ENCODE measurements at places on chromosomes 12 and 14.

- no peak for DNase-seq
Observed at GRCh38 chr14:98498019-98498885, 773.7 kb downstream of the BCL11B start.

DNA sequence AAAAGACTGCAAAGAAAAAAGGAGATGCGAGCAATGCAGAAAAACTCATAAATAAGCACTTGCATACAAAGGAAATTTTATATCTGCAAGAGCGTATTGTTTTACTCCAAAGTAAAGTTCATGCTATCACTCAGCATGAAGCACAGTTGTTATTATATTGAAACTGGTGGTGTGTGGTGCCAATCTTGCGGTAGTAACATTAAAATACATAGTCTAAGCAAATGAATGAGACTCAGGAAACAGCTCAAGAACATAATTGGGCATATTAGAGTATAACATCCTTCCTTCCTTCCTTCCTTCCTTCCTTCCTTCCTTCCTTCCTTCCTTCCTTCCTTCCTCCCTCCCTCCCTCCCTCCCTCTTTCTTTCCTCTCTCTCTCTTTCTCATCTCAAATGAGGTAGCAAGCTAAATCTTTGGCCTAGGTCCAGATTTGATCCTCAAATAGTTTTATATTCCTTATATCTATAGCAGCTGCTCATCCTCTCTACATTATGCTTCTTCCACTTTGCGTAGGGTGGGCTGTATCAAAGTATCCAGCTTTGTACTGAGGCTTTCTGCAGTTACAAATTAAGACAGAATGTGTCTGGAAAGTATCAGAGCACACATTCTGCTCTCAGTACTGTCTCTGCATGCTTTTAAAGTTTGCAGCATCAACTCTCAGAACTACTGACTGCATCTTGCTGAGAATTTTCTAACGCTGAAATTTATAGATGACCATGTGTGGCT lies 718.3 kb downstream of the RERGL start:
- DNase-seq, result no peak

DNA sequence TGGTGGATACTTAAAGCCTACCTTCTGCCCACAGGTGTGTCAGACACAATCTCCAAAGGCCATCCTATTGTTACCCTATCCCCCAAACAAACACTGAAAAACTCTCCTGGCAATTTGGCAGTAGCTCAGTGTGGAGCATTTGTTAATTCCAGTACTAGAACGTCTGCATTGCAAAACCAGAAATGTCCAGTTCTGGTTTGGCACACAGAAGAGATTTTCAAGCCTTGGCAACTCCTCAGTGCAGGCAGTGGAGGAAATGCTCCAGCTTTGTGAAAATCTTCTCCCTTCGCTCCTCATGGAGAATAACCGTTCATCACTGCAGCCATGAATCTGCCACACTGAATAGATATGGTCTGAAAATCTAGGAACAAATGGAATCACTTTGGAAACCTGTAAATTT lies 5.3 kb upstream of the SOCS2 start:
- no peak for DNase-seq

DNA sequence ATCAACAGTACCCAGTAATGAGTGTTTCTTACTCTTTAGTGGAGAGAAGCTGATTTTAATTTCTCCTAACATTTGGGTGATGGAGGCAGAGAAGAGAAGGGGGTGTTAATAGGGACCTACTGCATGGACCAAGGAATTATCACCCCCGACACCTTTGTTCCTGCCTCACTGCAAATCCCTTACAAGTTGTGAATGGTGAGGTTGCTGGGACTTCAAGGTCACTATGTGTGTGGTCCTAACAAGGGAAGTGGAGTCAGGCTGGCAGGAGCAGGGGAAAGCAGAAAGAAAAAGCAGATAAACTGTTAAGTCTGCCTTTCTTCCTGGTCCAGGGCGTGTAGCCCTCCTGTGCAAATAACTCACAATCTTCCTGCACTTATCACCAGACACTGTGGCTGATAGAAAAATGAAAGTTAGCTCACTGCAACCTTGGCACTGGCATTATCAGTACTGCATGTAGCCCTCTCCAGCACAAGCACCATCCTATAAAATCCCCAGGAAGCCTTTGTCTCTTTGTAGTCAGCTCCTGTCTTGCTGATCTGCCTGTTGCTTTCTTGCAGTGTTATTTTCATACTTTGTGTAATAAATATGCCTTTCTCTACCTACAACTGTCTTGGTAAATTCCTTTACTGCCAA lies 112.3 kb upstream of the DNM1L start:
- no peak for DNase-seq

DNA sequence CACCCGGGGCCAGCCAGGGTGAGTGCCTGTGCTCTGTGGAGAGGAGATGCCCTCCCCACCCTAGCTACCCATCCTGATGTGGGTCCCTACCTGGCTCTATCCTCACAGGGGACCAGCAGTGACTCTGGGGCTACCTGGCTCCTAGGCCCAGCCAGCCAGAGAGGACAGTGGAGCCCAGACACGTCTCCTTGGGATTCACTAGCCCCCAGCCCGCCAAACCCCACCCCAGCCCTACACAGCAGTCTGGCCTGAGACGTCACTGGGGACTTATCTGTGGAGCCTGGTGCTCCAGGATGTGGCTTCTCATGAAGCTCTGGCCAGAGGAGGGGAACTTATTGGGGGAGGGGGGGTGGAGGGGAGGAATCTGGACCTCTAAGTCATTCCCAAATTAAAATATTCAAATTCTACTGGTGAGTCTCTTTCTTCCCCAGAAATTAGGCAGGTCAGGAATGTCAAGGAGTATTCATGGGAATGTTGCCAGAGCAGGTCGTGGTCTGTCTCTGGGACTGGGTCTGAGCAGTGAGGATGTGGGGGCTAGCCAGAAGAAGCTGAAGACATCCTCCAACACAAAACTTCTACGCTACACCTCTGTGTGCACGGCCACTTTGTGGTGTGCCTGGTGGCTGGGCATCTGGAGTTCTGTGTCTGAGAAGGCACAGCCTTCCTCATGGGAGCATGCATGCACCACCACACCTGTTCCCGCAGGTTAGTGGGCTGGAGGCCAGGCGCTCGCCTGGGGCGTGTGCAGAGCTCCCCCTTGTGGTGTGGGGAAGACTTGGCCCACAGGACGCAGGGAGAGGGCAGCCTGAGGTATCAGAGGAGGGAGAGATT lies 2.7 kb downstream of the CMTM5 start:
- peak; percentile 36 for DNase-seq

- DNase-seq, result no peak
Observed at GRCh38 chr12:113055594-113056380, 743 bp upstream of the DTX1 start.

DNA sequence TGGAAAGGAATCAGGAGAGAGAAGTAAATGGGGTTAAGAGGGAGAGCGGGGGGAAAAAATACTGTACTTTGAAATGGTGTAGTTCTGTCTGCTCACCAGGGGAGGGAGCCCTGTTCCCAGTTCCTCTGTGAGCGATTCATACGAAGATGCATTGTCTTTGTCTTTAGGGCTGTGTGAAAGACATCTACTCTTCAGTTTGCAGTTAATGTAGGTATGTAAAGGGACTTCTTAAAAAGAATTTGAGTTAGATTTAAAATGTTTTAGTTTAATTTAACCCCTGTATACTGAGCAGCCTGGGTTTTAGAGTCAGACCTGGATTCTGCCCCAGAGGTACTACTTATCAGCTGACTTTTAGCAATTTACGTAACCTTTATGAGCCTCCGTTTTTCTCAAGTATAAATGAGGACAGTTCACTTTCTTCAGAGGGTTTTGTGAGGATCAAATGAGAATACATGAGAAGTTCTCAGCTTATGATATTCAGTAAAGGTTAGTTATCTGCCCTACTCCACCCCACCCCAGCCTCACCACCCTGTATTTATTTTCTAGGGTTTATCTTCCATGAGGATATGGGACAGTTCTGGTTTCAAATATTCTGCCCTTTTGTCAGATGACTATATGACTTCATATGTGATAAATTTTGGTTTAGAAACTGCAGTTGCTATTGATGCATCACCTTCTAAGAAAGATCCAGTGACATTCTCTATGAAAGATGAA lies 82.5 kb upstream of the EVL start:
- peak; percentile 35 for DNase-seq

DNA sequence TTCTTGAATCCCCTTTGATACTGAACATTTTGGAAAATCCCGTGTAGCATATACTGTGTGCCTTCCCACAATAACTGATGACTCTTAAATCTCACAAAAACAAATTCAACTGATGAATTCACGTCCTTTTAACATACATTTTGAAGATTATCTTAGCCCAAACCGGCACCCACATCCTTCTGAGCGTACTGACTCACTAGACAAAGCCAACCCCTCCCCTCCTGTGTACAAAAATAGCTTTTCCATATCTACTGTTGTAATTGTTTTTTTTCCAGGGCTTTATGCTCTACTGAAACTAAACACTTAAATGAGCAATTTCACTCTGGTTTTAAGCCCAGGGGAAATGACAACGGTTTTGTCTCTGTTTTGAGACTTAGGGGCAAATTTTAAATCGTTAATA lies 109.4 kb upstream of the ATF7IP start:
- no peak for DNase-seq

DNA sequence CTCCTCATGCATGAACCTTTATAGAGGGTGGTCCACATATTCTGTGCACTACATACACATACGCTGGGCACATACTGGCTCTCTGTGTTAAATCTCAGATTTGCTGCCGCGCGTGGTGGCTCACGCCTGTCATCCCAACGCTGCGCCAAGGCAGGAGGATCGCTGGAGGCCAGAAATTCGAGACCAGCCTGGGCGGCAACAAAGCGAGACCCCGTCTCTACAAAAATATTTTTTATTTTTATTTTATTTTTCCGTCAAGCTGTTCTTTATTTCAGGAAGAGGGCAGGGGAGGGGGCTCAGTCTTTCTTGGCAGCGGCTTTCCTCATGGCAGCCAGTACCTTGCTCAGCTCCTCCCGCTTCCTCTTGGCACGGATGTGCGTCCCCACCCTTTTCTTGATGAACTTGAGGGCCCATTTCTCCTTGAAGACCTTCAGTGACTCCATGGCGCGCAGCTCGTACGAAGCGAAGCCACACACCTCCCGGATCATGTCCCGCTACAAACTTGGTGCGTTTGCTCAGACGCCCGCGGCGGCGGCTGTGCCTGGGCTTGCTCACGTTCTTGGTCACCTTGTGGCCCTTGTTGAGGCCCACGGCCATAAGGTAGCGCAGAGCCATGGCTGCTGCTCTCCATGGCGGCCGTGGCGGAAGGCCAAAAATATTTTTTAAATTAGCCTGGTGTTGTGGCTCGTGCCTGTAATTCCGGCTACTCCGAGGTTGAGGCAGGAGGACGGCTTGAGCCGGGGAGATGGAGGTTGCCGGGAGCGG lies 3.2 kb downstream of the DCAF4 start:
- DNase-seq, result no peak

- no peak for DNase-seq
Observed at GRCh38 chr12:74424778-74425177, 112.9 kb upstream of the ATXN7L3B start.

GRCh38 chr12:47218191-47218654 lies 138.5 kb upstream of the AMIGO2 start:
- DNase-seq, result no peak

- DNase-seq, result no peak
Observed at GRCh38 chr14:90624732-90625400, 191.4 kb downstream of the TTC7B start.

- DNase-seq, result no peak
Observed at GRCh38 chr14:90656973-90657372, 159.3 kb downstream of the TTC7B start.

GRCh38 chr12:62785941-62786559 lies 148.9 kb downstream of the PPM1H start:
- DNase-seq, result no peak

- no peak for DNase-seq
Observed at GRCh38 chr12:107411792-107412535, 273.6 kb upstream of the PWP1 start.

DNA sequence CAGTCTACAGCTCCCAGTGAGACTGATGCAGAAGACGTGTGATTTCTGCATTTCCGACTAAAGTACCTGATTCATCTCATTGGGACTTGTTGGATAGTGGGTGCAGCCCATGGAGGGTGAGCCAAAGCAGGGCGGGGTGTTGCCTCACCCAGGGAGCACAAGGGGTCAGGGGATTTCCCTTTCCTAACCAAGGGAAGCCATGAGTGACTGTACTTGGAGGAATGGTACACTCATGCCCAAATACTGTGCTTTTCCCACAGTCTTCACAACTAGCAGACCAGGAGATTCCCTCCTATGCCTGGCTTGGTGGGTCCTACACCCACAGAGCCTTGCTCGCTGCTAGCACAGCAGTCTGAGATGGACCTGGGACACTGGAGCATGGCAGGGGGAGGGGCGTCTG lies 21.0 kb upstream of the ABCC9 start:
- no peak for DNase-seq

GRCh38 chr14:37658156-37658555 lies 62.7 kb downstream of the TTC6 start:
- no peak for DNase-seq

DNA sequence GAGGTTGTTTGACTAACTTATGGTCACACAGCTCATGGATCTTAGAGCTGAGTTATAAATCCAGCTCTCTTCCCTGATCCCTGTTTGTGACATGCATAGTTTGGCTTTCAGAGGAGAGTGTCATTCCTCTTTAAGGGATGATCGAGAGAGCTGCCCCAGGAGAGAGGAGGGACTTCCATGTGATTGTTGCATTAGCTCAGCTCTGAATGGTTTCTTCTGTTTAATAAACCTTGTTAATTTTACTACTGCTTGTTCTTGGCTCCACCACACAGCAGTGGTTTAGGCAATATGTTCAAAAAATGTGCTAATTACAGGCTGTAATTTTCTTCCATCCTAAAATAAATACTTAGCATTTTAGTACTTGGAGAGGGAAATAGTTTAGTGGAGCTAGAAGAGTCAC lies 152.5 kb downstream of the C12orf75 start:
- DNase-seq, result no peak

DNA sequence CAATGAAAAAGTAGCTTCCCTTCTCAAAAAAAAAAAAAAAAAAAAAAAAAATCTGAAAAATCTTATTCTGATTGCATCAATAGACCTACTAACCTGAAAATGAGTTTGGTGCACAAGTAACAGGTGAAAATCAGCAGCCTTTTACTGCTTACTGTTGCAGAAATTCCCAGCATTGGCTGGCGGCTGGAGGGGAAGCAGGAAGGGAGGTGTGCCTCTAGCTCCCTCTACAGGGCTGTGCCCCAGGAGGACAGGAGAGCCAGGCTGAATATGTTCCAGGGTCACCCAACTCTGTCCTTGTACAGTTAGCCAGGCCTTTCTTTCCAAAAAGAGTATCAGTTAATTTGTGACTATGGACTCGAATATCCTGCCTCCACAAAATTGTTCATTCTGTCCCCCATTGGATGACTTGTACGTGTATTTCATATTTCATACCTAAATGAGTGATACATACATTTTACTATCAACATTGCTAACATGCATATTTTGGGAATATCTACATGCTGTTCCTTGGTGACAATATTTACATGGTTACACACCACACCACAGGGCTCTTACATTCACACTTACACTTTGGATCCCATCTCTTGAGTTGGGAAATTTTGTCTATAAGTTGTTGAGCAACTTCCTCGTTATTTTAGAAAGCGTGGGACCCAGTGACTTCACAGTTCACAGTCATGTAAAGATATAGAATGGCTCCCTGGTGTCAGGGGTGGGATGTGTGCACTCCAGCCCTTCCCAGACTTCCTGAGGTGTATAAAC lies 124.8 kb downstream of the SAMD4A start:
- no peak for DNase-seq

GRCh38 chr12:104201238-104202001 lies 14.2 kb upstream of the TXNRD1 start:
- no peak for DNase-seq

GRCh38 chr14:64574371-64575107 lies 24.8 kb downstream of the PPP1R36 start:
- no peak for DNase-seq

- no peak for DNase-seq
Observed at GRCh38 chr14:37865719-37866549, 270.5 kb downstream of the TTC6 start.

- no peak for DNase-seq
Observed at GRCh38 chr12:100591979-100592378, 18.5 kb downstream of the GAS2L3 start.

Measured in stimulated activated CD8-positive, alpha-beta memory T cell treated with anti-CD3 and anti-CD28 coated beads, Interleukin-7, amount 100 ng/mL, for 24 hours (primary cell).